Smooth muscle cell of the brain vasculature (primary cell): ENCODE measurements at places on chromosomes 6 and 20.

- peak; percentile 7 for DNase-seq
Measured at GRCh38 chr6:5905431-5906339, 101.0 kb downstream of the NRN1 start.

DNA sequence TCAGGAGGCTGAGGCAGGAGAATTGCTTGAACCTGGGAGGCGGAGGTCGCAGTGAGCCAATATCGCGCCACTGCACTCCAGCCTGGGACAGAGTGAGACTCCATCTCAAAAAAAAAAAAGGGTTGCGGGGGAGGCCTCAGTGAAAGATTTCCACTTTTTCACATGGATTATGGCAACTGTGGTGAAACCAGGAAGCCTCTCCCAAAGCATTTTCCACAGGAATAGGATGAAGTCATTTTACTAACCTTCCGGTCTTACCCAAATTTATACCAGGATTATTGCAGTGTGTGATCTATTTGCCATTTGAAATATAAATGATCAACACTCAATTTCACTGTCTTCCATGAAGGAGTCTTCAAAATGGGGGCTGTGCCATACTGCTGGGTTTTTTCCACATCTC, 93.6 kb upstream of the FAM8A1 start:
- DNase-seq: no peak

DNA sequence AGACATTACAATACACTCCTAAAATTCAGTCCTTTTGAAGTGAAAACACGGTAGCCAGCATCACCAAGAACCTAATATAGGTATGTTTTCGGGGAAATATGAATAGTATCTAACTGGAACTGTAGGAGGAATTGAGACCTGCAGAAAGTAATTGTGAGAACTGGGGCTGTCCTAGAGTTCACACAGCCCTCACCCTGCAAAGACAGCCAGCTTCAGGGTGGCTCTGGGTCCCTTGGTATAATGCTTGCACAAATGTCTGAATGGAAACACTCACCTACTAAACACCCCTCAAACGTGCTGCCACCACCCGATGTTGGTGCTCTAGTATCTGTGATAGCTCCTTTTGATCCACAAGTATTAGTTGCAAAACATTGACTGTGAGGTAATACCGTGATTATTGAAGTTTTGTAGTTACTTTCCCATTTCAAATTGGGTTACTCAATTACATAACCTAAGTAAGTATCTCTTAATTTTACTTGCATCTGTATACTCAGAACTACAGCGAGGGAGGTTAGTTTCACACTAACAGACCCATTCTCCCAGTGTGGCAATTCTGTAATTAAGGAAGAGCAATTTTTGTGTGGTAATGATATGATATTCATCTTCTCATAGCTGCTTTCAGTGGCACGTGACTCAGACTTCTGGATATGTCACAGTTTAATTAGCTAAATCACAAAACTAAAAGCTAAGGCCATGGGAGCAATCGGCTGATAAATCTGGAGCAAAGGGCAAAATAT, 129.5 kb downstream of the INSM1 start:
- DNase-seq: no peak

DNA sequence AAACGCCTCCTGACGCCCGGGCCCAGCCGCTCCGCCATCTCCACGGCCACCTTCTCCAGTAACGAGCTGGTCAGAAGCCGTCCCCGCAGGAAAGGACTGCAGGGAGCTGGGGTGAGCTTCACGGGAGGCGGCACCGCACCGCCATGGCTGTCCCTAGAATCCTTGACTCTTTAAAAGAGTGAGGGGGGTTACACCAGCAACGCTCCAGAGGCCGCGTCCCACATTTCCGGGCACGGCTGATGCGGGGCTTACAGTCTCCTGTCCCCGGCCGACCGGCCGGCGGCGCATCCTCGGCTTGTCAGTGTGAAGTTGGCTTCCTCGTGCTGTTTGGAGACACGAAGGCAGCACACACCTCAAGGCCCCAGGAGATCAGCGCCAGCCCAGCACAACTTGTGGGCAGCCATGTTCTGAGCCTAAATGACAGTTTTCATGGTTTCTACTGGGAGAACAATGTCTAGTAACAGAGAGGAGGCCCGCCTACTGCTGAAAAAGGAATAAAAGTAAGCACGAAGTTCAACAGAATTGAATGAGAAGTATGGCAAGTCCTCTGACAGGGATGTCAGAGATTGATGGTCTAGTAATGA, 30.4 kb downstream of the SLC2A4RG start:
- no peak for DNase-seq

GRCh38 chr6:129455126-129455769, 254.7 kb downstream of the ARHGAP18 start:
- DNase-seq: no peak
